ENCODE measurements at places on chromosomes 2 and 18.

- peak; percentile 40 for DNase-seq
Measured at GRCh38 chr2:65431421-65432226, 775 bp downstream of the SPRED2 start.

DNA sequence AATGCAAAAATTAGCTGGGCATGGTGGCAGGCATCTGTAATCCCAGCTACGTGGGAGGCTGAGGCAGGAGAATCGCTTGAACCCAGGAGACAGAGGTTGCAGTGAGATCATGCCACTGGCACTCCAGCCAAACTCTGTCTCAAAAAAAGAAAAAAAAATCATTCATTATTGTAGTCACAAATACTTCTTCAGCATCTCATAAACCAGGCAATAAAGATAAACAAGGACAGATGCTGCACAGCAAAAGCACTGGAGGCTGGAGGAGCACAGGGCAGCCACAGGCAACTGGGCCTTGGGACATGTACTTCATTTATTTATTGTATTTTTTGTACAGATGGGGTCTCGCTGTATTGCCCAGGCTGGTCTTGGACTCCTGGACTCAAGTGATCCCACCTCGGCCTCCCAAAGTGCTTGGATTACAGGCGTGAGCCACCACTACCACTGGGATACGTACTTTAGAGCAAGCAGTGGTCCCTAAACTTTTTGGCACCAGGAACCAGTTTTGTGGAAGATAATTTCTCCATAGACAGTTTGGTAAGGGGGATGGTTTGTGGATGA, 16.8 kb upstream of the MAT2A start:
- no peak for DNase-seq

DNA sequence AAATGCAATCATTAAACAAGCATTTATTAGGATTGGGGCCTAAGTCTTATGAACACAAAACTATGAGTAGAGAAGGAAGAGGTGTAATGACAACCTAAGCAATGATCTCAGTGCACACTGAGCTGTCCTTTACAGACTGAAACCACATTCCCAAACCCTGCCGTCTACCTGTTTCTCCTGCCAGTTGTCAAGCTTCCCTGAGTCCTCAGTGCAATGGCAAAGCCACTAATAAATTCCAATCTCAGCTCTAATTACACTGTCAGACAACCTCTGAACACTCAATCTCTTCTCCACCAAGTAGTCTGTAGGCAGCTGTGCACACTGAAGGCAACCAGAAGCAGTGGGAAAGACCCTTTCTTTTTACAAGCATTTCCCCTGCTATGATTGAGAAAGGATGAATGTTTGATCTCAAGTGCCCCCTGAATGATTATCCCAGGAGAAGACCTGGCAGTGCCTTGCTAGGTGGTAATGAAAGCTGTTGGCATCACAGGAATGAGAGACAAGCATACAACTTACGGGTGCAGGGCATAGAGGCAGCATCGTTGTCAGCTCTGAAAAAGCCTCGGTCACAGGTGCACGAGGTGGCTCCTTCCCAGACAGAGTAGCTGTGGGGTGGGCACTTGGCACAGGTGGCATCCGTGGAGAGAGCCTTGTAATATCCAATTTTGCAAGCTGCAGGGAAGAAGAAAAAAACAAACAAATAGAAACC, 71.4 kb downstream of the EPHA4 start:
- no peak for DNase-seq

- no peak for DNase-seq
Measured at GRCh38 chr2:218877331-218877730, 3.3 kb upstream of the WNT10A start.

GRCh38 chr18:58048081-58048642, 4.1 kb downstream of the NEDD4L start:
- DNase-seq, result no peak

All from NK-92 treated with Interleukin-12 subunit alpha and Interleukin-12 subunit beta, amount 100 ng/mL, for 24 hours (cell line).